SK-N-SH (cell line): ENCODE measurements at places on chromosomes 7 and 10. TPM values are rescaled to one million over a fixed set of nuclear protein-coding genes. Genes with fewer than 3 reads are reported as not detected.

FGFR2 gene
- 0.02 TPM in 1 of 2 replicates, not detected in the other for polyA plus RNA-seq

ACSL5 gene
- polyA plus RNA-seq: 0.08 and 0.10 TPM in 2 replicates

LLCFC1 gene
- not detected in 2 replicates for polyA plus RNA-seq

NAT16 gene
- 0.64 and 0.68 TPM in 2 replicates for polyA plus RNA-seq

C10orf105 gene
- polyA plus RNA-seq: not detected in 2 replicates

THAP5 gene
- 4.2 and 5.3 TPM in 2 replicates for polyA plus RNA-seq

TCAF2 gene
- 19.5 and 23.3 TPM in 2 replicates for polyA plus RNA-seq

KCND2 gene
- not detected in 2 replicates for polyA plus RNA-seq

SDK1 gene
- 0.96 and 1.2 TPM in 2 replicates for polyA plus RNA-seq

GRM8 gene
- polyA plus RNA-seq: 0.10 and 0.15 TPM in 2 replicates

SPAM1 gene
- not detected in 2 replicates for polyA plus RNA-seq

ARHGAP22 gene
- polyA plus RNA-seq: 12.4 and 13.8 TPM in 2 replicates

TECPR1 gene
- polyA plus RNA-seq: 6.6 and 6.8 TPM in 2 replicates

DRGX gene
- 0.11 TPM in 1 of 2 replicates, not detected in the other for polyA plus RNA-seq
